Stimulated activated CD4-positive, alpha-beta T cell treated with anti-CD3 and anti-CD28 coated beads, Interleukin-2, amount 100 ng/mL, for 24 hours (primary cell): ENCODE measurements at places on chromosomes 1 and 21.

DNA sequence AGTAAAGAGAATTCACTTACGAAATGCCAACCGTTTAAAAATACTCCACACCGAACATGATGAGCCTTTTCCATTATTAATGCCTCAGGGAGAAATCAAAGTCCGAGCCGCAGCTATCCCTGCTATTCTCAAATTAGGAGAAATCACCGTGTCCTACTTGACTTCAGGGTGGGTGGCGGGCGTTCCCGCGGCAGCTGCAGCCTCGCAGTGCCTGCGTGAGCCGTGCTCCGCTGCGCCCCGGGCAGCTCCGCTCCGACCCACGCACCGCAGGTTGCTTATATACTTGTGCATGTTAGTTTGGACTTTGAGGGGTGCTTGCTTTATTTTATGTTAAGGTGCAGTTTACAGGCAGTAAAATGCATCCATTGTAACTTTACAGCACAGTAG, 35.6 kb upstream of the PCBP3 start:
- no peak for DNase-seq

- DNase-seq, result no peak
Measured at GRCh38 chr21:45539046-45539795, 3.0 kb downstream of the SLC19A1 start.

DNA sequence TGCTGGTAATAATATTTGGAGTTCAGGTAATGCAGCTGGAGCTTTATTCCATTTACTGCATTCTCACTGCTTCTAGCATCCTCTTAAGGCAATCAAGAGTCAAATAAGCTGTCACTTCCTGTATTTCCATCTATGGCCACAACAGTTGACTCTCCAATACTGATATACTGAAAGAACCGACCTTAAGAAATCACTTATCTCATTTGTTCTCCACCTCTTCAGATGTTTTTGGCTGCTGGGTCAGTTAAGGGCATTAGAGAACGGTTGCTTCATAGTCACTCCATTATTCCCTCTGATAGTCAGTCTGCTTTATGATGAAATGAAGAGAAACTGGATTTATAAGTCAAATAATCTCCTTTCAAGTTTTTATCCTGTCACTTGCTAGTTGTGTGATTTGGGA, 14.2 kb upstream of the RGS4 start:
- no peak for DNase-seq

DNA sequence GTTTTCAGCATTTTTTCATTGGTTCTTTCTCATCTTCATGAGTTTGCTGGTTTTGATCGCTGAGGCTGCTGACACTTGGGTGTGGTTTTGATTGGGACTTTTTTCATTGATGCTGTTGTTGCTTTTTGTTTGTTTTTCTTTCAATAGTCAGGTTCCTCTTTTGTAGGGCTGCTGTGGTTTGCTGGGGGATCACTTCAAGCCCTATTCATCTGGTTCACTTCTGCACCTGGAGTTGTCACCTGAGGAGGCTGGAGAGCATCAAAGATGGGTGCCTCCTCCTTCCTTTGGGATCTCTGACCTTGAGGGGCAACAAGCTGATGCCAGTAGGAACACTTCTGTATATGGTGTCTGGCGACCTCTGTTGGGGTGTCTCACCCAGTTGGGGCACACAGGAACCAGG, 1279.9 kb upstream of the TMPRSS15 start:
- no peak for DNase-seq

DNA sequence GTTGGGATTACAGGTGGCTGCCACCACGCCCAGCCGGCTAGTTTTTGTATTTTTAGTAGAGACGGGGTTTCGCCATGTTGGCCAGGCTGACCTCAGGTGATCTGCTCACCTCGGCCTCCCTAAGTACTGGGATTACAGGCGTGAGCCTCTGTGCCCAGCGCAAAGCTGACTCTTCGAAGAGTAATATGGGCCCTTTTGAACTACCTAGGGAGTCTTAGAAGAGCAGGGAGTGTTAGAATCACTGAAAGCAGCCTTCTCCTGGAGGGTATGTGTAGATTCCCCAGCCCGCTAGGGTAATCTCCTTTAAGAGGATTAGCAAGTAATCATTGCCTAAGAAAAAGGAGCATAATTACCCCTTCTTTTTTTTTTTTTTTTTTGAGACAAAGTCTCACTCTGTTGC, 6.5 kb upstream of the MAST2 start:
- DNase-seq, result no peak
